ENCODE measurements at places on chromosomes 13 and 19.

DNA sequence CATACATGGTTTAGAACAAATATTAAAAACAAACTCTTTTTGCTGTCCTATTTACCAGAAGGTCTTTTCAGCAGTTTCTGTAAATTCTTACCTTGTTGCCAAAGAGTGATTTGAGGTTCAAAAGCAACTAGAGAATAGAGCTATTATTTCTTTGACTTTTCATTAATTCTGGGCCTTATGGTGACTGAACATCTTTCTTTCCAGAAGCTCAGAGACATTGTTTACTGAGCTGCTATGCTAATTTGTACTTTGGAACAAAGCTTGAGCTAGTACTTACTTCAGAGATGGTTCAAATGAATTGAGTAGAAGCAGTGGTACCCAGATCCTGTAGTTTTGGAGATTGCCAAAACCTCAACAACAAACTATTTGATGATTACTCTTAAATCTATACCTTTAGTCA is 331.2 kb downstream of the SPRY2 start:
- DNase-seq: no peak

DNA sequence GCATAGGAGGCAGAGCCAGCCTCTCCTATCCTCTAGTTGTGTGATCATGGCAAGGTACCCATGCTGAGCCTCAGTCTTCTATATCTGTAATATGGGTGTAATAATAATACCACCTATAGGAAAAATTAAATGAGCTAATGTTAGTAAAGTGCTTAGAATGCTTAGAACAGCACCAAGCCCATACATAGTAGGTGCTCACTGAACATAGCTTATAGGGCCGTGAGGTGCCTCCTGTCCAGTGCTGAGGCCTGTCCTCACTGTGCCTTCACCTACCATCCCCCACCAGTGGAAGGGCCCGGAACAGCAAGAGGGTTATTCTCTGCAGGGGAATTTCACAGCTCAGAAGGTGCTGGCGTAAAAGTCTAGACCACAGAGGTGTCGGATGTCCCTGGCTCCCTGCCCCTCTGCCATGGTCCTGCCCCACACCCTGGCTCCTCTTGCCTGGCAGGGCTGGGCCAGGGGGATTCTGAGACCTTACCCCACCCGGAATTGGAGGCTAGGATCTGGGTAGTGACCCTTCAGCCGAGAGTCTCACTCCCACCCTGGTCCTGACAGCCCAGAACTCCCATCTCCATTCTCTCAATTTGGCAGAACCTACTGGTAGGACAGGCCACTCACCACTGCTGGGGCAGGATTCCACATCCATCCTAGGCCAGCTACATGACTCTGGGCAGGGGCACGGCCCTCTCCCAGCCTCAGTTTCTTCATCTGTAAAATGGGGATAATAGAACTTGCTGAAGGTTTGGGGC is 2.2 kb upstream of the SCN1B start:
- no peak for DNase-seq

- peak; percentile 1 for DNase-seq
These were observed 319.2 kb upstream of the PCDH9 start for GRCh38 chr13:67549331-67549730.

GRCh38 chr13:34779171-34779570 is 162.9 kb upstream of the NBEA start:
- DNase-seq: no peak

- DNase-seq: no peak
These were observed 2.4 kb upstream of the TEKTIP1 start for GRCh38 chr19:3536429-3537100.

DNA sequence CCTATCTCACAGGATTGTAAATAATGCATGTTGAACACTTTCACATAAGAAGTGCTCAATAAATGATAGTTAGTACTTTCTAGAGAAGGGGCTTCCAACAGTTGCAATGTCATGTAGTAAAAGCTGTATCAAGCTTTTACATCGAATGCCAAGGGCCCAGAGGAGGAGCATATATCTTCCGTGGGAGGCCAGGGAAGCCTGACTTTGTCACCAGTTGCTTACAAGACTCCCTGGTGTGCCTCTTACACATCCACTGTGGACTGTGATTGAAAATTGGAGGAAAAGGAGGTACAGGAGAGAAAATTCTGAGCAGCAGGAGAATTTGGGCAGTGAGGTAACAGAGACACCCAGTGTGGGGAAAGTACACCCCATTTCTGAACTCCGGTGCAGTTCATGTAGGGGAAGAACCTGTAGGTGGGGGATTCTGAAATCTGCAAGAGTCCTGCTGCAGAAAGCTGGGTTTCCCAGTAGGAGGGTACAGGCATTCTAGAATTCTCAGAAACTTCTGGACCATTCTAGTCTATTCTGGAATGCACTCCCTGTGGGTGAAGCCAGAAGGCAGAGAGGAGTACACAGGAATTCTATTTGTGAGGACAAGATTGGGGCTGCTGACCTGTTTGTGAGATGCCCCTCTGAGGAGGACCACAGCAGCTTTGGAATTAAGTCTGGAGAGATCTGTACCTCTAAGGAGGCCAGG is 54.0 kb downstream of the ALOX5AP start:
- DNase-seq: no peak

DNA sequence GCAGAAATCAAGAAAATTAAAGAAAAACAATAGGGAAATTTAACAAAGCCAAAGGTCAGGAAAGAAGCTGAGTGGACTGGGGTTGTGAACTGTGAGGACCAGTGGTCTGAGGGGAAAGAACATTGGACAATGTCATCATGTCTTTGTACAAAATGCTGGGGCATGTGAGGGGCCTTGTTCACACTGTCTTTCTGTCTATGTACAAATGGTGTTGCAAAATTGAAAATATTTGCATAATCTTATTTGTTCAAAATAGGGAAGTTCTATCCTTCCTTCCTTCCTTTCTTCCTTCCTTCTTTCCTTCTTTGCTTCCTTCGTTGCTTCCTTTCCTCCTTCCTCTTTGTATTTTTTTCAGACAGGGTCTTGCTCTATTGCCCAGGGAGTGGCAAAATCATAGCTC is 79.2 kb upstream of the SCEL start:
- no peak for DNase-seq
